ENCODE measurements at places on chromosomes 2 and 18. TPM values are rescaled to one million over a fixed set of nuclear protein-coding genes. Genes with fewer than 3 reads are reported as not detected.

The PIAS2 gene
- total RNA-seq, result 13.7 TPM

The CRACDL gene
- total RNA-seq, result 1.4 TPM

The RSAD2 gene
- 0.53 TPM for total RNA-seq

The FOXI3 gene
- total RNA-seq, result not detected

The ANKZF1 gene
- 46.3 TPM for total RNA-seq

The CDKL4 gene
- 0.13 TPM for total RNA-seq

All from bronchial epithelial cell (primary cell).